T-cell (primary cell): ENCODE measurements at places on chromosomes 2 and 18. TPM values are rescaled to one million over a fixed set of nuclear protein-coding genes. Genes with fewer than 3 reads are reported as not detected.

CDH2 gene
- total RNA-seq: 0.76 TPM

DNA sequence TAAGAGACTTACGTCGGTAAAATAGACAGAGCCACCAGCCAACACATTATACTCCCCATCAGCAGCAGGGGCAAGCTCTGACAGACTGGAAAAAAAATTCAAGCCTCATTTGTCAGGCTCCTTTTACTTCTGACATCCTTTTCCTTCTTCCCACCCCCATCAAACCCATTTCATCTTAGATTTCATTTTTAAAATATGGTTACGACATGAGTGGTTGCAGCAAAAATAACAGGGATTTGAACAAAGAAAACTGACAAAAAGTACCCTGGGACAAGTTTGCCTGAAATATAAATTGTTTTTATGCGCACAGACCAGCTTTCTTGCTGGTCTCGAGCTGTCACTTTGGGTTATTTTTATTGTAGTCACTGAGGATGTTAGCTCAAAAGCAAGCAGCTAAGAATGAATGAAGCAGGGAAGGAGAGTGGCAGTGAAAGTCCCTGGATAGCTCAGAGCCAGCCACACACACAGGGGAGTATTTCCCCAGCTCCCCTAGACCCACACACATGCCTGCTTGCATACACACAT is 30.7 kb upstream of the LINC00305 start:
- no peak for DNase-seq

DNA sequence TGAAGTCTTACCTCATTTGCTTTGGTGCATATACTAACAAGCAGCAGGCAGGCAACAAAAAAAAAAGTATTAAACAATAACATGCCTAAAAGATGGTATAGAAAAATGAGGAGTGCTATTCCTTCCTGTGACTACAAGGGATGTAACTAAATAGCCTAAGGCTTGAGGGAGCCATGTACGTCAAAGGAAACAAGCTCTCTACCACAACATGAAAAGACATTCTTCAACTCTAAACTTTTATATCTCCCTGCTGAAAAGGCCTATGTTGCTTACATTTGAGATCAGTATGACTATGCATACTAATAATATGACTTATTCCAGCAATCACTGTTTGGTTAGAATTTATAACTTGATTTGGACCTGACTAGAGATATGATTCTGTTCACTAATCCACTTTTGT is 347.9 kb downstream of the ADCYAP1 start:
- no peak for DNase-seq

GRCh38 chr2:201699416-201699815 is 972 bp upstream of the MPP4 start:
- no peak for DNase-seq

GRCh38 chr2:105782123-105782522 is 37.4 kb downstream of the NCK2 start:
- no peak for DNase-seq

LCT gene
- total RNA-seq: 0.19 TPM

CNGA3 gene
- total RNA-seq: not detected

GRCh38 chr2:17772532-17772931 is 18.6 kb downstream of the GEN1 start:
- DNase-seq: no peak

REG3A gene
- not detected for total RNA-seq

DCDC2C gene
- not detected for total RNA-seq

DNA sequence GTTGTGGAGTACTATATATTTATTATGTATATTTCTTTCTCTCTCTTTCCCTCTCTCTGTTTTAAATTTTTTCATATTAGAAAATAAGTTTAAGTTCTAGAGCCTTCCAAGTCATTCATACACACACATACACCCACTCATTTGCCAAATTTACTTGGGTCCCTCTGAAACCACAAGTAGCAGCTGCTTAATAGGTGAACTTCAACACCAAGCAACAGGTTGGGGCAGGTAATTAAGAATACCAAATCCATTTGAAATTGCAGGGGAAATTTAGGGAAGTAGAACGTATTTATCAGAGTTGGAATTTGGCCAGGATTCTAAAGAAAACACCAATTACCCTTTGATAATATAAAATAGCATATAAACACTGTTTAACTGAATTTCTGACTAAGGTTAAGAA is 75.0 kb upstream of the RBBP8 start:
- DNase-seq: no peak
